Activated effector memory CD4-positive, alpha-beta T cell treated with Interleukin-2 at 50 U/mL for 16 hours (primary cell): ENCODE measurements at places on chromosomes 11 and 22.

GRCh38 chr11:27786331-27786730 is 86.1 kb upstream of the BDNF start:
- DNase-seq, result no peak

DNA sequence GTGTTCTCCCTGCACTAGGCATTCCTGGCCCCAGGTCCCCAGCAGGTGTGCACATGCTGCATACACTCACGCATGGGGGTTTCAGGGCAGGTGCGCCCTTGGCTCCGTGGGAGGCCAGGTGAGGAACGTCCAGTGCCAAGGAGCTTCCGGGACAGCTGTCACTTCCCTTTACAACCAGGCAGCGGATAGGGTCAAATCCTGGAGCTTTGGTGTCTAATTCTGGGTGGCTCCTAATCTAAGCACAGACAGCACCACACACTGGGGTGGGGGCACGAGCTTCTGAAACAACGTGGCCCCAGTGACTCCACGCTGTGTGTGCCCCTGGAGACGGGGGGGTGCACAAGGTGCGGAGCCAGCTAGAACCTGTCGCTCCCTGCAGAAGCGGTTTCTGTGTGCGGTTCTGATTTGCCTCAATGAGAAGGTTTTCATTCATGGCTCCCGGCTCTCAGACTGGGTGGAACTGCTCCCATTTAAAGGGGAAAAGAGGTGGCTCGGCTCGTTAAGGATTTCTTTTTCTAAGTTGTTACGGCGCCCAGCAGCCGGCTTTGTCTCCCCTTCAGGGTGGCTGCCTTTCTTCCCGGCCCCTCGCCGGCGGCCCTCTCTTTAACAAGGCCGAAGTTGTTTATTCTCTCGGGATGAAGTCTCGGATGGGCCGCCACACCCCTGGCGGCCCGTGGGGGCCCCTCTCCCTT is 5.0 kb downstream of the CCND1 start:
- no peak for DNase-seq

GRCh38 chr11:77188633-77189491 is 60.8 kb downstream of the MYO7A start:
- no peak for DNase-seq

DNA sequence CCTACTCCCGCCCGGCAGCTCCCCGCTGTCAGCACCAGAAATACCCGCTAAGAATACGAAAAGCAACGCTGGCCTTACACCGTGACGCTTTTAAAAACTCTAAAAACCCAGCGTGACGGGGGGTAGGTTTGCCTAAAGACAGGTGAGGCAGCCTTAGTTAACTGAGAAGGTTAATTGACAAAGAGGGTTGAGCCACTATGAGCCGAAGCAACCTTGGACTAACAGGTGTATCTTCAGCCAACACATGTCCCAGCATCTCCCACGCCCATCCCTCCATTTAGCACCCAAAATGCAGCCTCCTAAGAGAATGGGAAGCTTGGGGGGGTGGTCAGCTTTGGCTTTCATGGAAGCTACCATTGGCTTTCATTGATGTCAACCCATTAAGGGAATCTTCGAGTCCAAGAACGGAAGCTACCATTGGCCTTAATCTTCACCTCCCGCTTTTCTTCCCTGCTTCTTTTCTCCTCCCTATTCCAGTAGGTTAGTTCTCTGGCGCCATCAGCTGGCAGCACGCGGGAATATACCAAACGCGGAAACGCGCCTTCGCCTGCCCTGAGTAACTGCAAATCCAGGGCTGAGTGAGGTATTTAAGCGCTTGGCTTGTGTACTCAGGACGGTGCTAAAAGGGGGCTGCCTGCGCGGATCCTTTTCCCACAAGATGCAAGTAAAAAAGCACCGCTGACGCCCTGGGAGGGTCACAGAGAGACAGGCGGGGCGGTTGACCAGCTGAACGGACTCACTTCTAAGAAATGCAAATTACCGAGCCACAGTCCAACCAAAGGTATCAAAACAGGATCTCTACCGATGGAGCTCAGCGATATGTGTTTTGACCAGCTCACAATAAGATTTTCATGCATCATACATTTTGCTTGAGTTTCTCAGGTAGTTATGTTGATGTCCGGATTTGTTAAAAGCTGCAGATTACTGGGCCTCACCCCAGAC is 38.5 kb upstream of the GLYATL1 start:
- DNase-seq, result no peak

- DNase-seq, result no peak
Measured at GRCh38 chr11:124749912-124750311, 2.1 kb downstream of the VSIG2 start.

- no peak for DNase-seq
Measured at GRCh38 chr22:18133452-18133851, 16.5 kb upstream of the USP18 start.

DNA sequence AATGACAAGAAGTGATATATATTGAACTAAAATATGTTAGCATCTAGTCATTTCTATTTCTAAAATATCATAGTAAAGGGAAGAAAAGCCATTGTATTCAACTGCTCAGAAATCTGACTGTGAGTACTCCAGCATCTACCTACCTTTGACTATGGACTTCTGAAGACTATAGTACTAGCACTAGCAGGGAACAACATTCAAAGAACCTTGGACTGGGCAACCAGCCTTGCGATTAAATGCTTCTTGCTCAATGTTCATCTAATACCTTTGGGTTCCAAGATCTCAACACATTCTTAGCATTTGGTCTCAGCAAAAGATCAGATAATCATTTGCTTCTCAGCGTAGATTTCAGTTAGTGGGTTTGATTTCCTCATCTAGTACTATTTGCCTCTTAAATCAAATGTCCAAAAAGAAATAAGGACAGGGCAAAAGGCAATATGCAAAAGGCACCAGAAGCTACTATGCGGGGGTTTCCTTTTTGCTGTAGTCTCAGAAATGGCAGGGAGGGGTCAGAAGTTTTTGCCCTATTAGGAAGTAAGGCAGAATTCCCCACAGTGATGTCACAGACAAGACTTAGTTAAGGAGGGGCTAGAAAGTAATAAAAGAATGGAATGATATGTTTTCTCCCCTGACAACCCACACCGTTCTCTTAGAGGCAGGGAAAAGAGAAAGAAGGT is 80.6 kb downstream of the GAB2 start:
- no peak for DNase-seq

- DNase-seq, result no peak
Measured at GRCh38 chr11:120471994-120472393, 39.6 kb upstream of the GRIK4 start.

GRCh38 chr11:61297746-61298145 is 2.6 kb upstream of the VWCE start:
- no peak for DNase-seq

GRCh38 chr11:132278801-132279574 is 908.6 kb downstream of the NTM start:
- no peak for DNase-seq

DNA sequence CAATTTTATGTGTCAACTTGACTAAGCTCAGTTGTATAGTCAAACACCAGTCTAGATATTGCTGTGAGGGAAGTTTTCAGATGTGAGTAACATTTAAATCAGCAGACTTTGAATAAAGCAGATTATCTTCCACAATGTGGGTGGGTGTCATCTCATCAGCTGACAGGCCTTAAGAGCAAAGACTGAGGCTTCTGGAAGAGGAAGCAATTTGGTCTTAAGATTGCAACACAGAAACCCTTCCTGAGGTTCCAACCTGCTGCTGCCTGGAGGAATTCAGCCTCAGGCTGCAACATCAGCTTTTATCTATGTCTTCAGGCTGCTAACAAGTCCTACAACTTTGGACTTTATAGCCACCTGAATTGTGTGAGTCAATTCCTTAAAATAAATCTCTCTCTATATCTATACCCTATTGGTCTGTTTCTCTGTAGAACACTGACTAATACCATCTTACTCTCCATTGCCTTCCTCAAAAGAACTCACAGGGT is 277.2 kb upstream of the PLET1 start:
- DNase-seq, result no peak

- DNase-seq, result no peak
Measured at GRCh38 chr11:10975287-10975721, 117.5 kb upstream of the ZBED5 start.

- no peak for DNase-seq
Measured at GRCh38 chr11:70772950-70773349, 374.6 kb downstream of the CTTN start.
